CD8-positive, alpha-beta memory T cell (primary cell): ENCODE measurements at places on chromosomes 6 and 20. TPM values are rescaled to one million over a fixed set of nuclear protein-coding genes. Genes with fewer than 3 reads are reported as not detected.

DNA sequence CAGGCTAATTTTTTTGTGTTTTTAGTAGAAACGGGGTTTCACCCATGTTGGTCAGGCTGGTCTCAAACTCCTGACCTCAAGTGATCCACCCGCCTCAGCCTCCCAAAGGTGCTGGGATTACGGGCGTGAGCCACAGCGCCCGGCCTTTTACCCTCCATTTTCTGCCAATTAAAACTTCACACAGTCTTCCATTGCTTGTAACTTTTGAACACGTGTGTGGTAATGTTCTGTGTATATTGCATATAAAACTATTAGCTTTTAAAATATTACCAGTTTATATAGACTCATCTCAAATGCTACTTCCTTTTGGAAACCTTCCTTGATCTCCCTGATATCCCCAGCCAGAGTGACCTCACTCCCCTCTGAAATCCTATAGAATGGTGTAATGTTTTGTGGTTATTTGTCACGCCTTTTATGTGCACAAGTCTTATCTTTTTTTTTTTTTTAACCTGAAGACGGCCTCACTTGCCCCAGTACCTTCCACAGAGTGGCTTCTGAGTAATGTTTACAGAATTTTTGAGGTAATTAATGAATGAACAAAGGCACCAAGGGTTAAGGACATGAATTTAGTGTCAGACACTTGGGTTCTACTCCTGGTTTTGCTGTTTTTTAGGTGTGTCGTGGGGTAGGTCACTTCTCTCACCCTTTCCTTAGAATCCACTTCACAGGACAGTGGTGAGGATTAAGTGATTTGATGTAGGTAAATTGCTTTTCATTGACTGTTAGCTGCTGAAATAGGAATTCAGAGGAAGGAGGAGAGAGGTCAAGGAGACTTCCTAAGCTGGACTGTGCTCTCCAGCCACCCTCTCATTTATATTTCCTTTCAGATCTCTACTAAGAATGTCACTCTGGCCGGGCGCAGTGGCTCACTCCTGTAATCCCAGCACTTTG, 11.2 kb upstream of the MMP24 start:
- no peaks in the 10 kb centered on the region for H3K36me3 ChIP-seq
- no peak overlapping the region for H3K4me3 ChIP-seq
- H3K4me1 ChIP-seq = no peaks in the 10 kb centered on the region
- H3K27ac ChIP-seq = no peak overlapping the region

Gene TCEA2
- 24.2 TPM for total RNA-seq

Gene UBR2
- total RNA-seq = 27.0 TPM

DNA sequence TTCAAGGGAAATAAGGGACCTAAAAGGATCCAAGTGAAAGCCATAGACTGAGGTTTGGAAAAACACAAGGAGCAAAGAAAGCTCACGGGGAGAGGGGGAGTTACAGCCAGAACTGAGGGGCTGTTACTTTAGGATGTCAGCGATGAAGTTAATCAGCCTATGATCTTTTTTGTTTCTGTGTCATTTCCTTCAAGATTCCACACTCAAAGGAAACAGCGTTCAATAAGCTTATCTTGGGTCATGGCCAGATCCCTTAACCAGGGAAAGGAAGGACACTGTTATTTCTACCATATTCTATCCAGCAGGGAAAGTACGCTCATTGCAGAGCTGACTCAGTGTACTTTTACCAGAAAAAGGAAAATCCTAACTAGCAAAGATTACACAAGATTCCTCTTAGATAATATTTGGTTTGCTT, 132.8 kb downstream of the PFDN4 start:
- no peak overlapping the region for H3K4me3 ChIP-seq
- no peak overlapping the region for H3K27ac ChIP-seq
- H3K36me3 ChIP-seq = no peaks in the 10 kb centered on the region
- no peaks in the 10 kb centered on the region for H3K4me1 ChIP-seq

DNA sequence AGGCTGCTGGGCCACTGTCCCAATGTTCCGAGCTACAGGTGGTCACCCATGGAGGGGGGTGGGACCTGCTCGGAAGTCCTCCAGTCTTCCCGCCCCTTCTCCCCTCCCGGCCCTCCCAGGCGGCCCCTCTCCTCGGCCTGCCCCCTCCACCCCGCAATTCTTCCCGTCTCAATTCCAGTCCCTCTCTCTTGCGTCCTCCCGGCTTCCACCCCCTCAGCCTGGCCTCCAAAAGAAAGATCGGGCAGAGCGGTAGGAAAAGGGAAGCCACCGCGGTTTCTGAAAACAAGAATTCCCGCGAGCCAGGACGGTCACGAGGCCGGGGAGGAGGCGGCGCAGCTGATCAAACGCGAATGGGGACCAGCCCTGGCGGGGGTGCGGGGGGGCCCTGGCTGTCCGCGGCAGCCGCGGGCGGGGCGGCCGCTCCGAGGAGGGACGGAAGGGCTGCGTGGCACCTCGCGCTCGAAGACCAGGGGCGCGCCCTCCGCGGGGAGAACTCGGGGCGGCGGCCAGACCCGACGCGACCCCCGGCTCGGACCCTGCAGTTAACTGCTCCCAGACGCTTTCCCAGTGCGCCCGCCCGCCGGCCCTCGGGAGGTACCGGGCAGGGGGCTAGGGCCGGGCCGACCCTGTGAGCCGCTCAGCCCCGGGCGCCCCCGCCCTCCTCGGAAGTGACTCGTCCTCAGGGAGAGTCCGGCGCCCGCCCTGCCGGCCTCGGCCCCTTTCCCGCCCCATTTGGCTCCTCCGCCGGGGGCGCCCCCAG, 1.0 kb downstream of the PXDC1 start:
- H3K36me3 ChIP-seq = no peaks in the 10 kb centered on the region
- peaks cover 24% of the 10 kb centered on the region for H3K27me3 ChIP-seq
- H3K4me1 ChIP-seq = peaks cover 5% of the 10 kb centered on the region
- DNase-seq = peak; percentile 14
- no peak overlapping the region for H3K4me3 ChIP-seq

Gene ADGRG6
- 0.97 TPM for total RNA-seq

DNA sequence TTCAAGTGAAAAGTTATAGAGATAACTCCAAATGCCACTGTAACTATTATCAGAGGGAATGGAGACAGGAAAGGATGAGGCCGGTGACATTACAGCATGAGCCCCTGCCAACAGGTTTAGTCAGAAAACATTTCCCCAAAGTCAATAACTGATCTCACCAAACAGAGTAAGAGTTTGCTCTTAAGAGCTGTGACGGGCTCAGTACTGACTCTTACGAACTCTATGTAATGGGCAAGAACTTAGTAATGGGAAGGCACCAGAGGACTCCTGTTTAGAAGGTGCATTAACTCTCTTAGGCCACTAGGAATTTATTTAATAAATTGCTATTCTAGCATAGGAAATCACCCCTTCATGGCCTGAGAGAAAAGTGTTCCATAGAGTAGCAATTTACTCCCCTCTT, 76.8 kb downstream of the SAMD5 start:
- H3K36me3 ChIP-seq = no peaks in the 10 kb centered on the region
- H3K4me3 ChIP-seq = no peak overlapping the region
- no peaks in the 10 kb centered on the region for H3K27me3 ChIP-seq
- DNase-seq = no peak
- H3K4me1 ChIP-seq = no peaks in the 10 kb centered on the region

- H3K4me3 ChIP-seq = no peak overlapping the region
- no peaks in the 10 kb centered on the region for H3K27me3 ChIP-seq
- peaks cover 16% of the 10 kb centered on the region for H3K4me1 ChIP-seq
- no peak for DNase-seq
- no peaks in the 10 kb centered on the region for H3K36me3 ChIP-seq
Measured at GRCh38 chr6:118770835-118771234, 119.4 kb upstream of the CEP85L start.

Gene CSNK2A1
- 173 TPM for total RNA-seq

Gene ZBTB46
- total RNA-seq = 0.31 TPM

DNA sequence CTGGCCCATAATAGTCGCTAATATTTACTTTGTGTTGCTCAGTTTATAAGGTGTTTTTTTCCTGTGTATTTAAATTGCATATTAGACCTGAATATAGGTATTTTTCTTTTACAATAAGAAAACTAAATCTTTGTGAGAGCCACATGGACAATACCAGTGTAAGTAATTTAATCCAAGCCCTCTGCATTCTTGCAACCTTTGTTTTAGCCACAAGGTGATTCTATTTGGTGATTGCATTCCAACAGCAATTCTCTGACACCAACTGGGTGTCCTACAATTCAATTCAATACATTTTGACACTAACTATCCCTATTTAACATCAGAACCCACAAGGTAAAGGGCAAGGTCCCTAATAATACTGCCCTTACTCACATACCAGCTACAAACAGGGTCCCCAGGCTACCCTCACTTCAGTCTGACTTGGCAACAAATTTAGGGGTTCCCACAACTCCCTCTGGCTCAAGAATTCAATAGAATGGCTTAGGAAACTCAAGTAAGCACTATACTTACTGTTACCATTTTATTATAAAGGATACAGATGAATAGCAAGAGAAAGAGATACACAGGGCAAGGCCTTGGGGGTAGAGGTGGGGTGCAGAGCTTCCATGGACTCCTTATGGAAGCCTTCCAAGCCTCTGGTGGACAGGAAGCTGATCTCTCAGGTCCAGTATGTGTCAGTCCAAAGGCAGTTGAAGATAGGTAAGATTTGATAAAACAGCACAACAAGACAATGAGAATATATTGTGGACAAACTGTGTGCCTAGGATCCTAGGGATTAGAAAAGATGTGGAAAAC, 169.3 kb downstream of the CD83 start:
- no peaks in the 10 kb centered on the region for H3K36me3 ChIP-seq
- no peaks in the 10 kb centered on the region for H3K27me3 ChIP-seq

Gene UNC5CL
- total RNA-seq = 1.1 TPM

Gene GLP1R
- total RNA-seq = not detected

GRCh38 chr20:21323640-21324039, 20.5 kb downstream of the XRN2 start:
- H3K36me3 ChIP-seq = peaks cover 6% of the 10 kb centered on the region
- no peak overlapping the region for H3K4me3 ChIP-seq
- H3K27me3 ChIP-seq = no peaks in the 10 kb centered on the region
- no peak for DNase-seq
- peaks cover 44% of the 10 kb centered on the region for H3K4me1 ChIP-seq

DNA sequence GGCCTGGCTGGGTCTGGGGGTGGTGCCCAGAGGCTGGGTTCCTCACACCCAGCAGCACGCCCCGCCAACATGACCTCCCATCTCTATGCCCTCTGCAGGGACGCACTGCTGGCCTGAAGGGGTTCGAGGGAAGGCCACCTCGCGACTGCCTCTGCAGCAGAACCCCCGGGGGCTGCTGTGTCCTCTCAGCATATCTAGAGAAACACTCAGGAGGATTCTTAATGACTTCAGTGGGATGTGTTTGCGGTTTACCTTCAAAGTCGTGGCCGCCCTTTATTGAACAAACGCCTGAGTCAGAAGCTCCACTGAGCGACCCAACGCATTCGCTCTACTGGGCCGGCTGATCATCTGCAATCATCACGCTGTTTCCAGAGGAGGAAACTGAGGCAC, 54.8 kb upstream of the GATA5 start:
- H3K27me3 ChIP-seq = no peaks in the 10 kb centered on the region
- no peaks in the 10 kb centered on the region for H3K4me1 ChIP-seq
- no peak overlapping the region for H3K4me3 ChIP-seq
- peak overlapping the region; percentile 64 for H3K27ac ChIP-seq
- DNase-seq = no peak

Gene FAM162B
- total RNA-seq = not detected
